ENCODE measurements at places on chromosomes 12 and 14. TPM values are rescaled to one million over a fixed set of nuclear protein-coding genes. Genes with fewer than 3 reads are reported as not detected.

DNA sequence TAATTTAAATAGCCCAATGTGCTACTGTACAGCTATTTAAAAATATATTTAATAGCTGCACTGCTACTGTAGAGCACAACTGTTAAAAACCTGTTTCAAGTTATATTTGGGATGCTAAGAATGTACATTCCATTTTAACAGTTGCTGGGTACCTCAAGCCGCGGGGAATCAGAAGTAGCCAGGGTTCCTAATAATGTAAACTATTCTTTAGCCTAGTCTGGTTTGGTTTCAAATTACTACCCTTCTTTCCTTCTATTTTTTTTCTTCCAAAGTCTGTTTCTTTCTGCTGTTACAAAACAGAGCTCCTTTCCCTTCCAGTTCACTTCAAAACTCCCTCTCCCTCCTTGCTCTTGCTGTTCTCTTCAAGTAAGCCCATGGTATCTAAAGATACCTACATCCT is 21.3 kb downstream of the SCAF11 start:
- DNase-seq, result no peak

DNA sequence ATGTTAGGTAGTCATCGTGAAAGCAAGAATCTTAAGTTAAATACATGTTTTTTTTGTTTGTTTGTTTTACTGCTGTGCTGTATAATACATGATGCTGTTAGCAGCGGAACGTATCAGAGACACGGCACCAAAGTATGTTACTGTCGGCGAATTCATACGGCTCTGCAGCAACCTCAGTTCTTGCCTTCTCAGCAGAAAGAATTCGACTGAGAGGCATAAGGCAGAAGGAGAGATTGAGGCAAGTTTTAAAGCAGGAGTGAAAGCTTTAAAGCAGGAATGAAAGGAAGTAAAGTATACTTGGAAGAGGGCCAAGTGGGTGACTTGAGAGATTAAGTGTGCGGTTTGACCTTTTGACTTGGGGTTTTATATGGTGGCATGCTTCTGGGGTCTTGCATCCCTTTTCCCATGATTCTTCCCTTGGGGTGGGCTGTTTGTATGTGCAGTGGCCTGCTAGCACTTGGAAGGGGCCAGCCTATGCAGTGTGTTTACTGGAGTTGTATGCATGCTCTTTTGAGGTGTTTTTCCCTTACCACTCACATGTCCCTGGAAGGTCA is 23.7 kb downstream of the LEMD3 start:
- DNase-seq, result no peak

GRCh38 chr12:18415227-18415626 is 153.9 kb downstream of the PIK3C2G start:
- DNase-seq, result no peak

GRCh38 chr12:16613199-16613598 is 7.2 kb upstream of the LMO3 start:
- DNase-seq, result no peak

GRCh38 chr14:106837870-106838269 is 1311.5 kb downstream of the TMEM121 start:
- no peak for DNase-seq

Gene IQSEC3
- 2.3 TPM for total RNA-seq

Gene MOAP1
- total RNA-seq, result 52.5 TPM

DNA sequence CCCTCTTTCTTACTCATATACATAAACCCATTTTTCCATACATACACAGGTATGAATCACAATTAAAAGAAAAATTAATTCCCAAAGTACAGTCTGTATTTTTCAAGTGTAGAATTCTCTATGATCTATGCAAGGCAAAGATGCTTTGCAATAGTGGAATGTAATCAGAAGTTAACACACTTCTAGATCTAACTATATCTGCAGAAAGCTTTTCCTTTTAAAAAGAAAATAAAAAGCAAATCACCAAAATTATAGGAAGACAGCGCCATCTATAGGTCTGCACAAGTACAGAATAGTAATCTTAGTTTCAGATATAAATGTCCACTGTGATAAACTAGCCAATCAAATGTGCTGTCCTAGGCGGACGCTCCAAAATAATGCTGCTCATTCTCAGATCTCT is 22.0 kb downstream of the SLC25A21 start:
- no peak for DNase-seq

DNA sequence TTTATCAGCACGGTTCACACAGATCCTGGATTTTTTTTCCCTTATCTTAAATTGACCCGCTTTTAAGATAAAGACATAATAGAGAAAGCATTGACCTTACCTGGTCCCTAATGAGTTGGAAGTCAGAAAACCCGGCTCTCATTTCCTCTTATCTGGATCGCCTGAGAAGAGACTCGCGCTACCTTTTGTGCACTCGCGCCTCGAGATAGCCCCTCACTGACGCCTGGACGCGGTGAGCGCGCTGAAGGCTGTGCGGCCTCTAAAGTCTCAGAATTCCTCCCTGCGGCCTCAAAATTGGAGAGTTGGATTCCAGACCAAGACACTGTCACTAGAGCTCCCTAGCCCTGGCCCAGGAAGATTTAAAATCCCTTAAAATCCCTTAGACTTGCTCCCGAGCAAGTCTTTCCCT is 7.0 kb downstream of the NKX2-1 start:
- DNase-seq, result no peak

DNA sequence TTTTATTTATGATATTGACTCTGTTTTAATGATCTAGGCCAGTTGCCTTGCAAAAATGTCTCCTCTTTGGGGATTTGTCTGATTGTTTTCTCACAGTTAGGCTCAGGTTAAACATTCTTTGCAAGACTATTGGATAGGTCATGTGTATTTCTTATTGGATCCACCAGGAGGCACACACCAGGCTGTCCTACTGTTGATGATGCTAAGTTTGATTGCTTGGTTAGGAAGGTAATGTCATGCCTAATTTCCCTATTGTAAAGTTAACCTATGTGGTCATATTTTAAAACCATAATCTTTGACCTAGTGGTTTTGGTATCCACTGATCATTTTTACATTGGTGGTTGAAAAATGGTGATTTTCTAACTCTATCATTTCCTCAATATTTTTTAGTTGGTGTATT is 137.1 kb downstream of the BRMS1L start:
- DNase-seq, result no peak

GRCh38 chr12:48985475-48985897 is 7.4 kb downstream of the WNT1 start:
- DNase-seq, result no peak

Gene TEDC1
- total RNA-seq, result 6.4 TPM

GRCh38 chr12:47271800-47272239 is 192.1 kb upstream of the AMIGO2 start:
- DNase-seq, result no peak

DNA sequence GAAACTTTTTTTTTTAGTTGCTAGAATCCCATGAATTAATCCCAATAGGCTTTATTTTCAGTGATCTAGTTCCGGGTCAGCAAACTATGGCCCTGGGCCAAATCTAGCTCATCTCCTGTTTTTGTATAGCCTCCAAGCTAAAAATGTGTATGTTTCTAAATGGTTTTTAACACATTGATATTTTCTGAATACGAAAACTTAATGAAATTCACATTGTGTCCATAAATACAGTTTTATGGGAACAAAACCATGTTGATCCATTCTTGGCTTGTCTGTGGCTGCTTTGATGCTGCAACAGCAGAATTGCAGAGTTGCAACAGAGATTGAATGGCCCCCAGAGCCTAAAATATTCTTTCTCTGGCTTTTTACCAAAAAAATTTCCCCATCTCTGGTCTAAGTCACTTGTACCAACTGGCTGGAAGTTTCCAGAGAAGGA is 47.5 kb downstream of the ZNF664 start:
- no peak for DNase-seq

- DNase-seq, result no peak
These were observed 18.9 kb downstream of the RFC5 start for GRCh38 chr12:118035190-118036041.

- no peak for DNase-seq
These were observed 1019.8 kb downstream of the GALC start for GRCh38 chr14:86973177-86973576.

DNA sequence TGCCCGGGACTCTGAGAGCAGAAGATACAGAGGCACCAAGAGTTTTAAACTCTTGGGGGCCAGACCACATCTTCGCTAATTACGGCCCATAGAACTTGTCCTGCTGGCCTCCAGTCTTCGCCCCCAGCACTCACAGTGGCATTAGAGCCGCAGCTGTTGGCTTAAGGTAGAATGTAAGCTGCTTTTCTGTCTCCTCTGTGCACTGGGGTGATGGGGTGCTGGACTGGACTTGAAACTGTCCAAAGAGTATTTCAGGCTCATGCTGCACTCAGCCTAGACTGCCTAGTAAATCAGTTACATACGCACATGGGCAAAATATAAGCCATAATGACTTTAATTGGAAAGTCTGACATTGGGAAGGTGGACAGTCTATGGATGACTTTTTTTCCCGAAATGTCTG is 29.0 kb downstream of the YY1 start:
- no peak for DNase-seq

Gene RNFT2
- 1.0 TPM for total RNA-seq

Gene RHEBL1
- total RNA-seq, result 0.41 TPM

GRCh38 chr12:132466241-132467201 is 23.4 kb upstream of the FBRSL1 start:
- peak; percentile 45 for DNase-seq

- DNase-seq, result no peak
These were observed 110.5 kb downstream of the ERGIC2 start for GRCh38 chr12:29270446-29270845.

DNA sequence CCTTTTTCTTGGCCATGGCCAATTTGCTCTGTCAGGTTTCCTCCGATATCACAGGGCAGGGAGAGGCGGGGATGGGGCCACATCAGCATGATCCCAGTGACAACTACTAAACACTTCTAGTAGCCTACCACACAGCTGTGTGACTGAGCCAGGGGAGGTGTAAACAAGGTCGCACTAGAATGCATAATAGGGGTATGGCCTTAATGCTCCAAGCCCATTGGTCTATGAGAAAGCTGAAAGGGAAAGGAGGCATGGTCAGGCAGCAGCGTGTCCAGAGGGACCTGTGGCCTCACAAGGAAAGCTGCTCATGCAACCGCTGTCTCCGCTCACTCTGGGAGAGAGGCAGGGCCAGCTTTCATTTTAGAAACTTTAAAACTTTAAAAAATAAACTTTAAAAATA is 27.5 kb upstream of the ACTR6 start:
- no peak for DNase-seq

DNA sequence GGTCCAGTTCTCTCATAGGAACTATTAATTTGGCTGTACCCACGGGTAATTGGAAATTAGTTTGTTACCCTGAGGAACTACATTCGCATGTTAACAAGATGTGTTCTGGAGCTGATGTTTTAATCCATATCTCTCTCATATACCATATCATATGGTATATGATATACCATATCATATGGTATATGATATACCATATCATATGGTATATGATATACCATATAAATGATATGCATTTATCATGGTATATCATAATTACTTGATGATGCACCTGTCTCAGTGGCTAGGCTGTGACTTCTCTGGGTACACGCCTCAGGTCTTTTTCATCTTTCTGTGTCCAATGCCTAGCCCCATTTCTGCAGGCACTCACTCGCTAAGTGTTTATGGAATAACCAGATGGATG is 13.0 kb downstream of the KCNK10 start:
- DNase-seq, result no peak

Gene PRIMA1
- 10.3 TPM for total RNA-seq

Gene GPR84
- total RNA-seq, result 0.22 TPM

DNA sequence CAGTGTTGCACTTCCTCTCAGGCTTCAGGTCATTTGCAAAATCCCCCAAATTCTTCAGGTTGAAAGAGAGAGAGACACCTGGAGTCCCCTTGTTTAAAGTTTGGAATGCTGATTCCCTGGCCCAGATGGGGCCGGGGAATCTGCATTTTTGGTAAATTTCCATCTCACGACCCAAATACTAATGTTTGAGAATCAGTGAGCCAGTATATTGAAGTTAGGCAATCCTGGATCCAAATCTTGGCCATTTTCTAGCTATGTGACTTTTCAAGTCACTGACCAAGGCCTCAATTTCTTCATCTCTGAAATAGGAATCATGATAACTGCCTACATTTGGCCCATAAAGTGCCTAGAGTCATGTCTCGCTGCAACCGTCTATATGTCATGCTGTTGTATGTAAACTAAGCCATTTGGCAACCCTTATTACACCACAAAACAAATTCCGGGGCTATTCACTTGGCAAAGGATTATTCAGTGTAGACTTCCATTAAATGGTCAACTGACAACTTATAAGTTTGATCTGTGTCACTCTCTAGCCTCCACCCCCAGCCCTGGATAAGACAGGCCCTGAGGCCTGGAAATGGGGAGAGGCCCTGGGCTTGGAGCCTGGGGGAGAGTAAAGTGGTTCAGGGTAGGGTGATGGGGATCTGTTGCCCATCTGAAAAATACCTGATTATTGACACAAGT is 3.7 kb upstream of the ZFP36L1 start:
- no peak for DNase-seq

Measured in Right ventricle myocardium inferior (tissue), 1 donor.